ENCODE measurements at places on chromosomes 7 and 10.

DNA sequence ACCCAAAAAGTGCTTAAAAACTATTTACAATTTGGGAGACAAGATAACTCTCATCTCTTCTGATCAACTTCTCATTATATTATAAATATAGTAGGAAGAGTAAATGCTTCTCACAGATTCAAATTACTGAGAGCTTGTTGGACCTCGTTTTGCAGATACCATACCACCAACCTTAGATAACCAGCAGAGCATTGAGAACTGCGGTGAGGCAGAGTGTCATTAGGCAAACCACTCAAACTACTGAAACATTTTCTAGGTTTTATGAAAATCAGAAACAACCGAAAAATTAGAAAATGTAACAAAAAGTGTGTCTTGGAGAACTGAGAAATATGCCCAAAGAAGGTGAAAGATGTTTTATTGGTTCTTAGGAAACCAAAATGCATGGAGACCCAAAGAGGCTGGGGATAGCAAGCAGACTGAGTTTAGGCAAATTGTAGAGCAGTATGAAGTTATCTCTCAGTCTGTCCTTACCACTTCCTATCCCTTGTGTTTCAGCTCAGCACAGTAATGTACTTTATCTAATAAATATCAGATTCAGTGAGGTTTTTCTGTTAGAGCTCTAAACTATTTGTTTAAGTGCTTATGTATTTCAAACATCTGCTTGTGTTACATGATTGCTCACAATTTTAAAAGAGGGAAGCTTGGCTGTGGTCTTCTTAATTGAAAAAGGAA lies 77.9 kb downstream of the HECTD2 start:
- no peak for DNase-seq

- DNase-seq, result no peak
Measured at GRCh38 chr7:151590071-151590849, 70.6 kb upstream of the RHEB start.

- DNase-seq, result no peak
Measured at GRCh38 chr7:17681965-17682364, 258.3 kb downstream of the SNX13 start.

GRCh38 chr10:9195385-9195784 lies 1140.9 kb downstream of the GATA3 start:
- no peak for DNase-seq

DNA sequence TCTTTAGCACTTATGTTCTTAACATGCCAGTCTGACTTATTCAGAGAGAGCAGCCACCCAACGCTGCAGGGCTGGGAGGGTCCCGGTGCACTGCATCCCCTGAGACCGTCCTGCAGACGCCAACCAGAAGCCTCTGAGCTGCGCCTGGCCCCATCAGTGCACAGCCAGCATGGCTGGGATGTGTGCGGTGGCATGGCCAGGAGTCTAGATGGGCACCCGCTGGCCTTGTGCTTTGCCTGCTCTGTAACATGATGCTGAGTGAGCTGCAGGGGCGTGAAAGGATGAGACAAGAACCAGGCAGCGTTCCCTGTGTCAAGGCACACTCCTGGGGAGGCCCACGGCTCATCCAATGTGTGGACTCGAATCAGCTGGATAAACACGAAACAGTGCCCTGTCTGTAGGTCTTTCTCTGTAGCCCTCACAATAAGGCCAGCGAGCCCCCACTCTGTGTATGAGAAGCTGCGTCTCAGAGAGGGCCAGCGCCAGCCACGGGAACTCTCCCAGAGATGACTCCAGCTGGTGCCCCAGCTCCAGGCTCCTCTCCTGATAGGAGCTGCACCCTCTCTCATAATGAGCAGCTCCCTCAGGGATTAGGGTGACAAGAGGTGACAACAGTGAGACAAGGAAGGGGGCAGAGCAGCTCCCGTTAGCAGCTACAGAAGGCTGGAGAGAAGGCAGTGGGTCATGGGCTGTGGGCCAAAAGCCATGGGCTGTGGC lies 96.8 kb downstream of the TNS3 start:
- DNase-seq, result no peak

GRCh38 chr10:15436696-15437095 lies 65.6 kb upstream of the FAM171A1 start:
- DNase-seq, result no peak

DNA sequence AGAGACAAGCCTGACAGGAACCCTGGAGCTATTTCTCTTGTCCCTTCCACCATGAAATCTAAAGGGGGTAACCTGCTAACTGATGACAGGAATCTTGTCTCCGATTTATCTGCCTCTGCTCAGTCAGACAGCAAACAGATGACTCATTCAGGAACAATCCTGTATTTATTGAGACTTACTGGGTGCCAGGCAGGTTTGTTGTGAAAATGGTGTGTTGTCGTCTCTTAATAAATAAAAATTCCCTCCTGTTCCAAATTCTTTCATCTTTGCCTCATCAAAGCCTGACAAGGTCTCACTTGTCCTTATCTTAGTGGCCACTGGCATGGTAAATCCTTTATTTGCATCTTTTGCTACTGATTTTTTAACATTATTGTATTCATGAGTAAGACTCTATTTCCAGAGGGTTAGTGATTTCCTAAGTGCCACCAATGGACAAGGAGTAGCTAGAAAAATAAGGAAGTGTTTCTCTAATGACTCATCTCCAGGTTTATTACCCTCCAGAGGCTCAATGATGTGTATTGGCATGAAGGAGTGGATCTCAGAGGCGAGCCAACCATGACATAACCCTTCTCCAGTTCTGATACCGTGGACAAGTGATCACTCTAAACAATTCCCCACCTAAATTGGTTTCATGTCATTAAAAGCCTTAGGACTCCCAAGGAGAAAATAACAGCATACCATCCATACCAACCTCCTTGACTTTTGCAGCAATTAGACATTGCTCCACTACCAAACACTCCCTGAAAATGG lies 724.0 kb downstream of the GRID1 start:
- peak; percentile 25 for DNase-seq

GRCh38 chr10:95295031-95295755 lies 4.4 kb upstream of the PDLIM1 start:
- no peak for DNase-seq

DNA sequence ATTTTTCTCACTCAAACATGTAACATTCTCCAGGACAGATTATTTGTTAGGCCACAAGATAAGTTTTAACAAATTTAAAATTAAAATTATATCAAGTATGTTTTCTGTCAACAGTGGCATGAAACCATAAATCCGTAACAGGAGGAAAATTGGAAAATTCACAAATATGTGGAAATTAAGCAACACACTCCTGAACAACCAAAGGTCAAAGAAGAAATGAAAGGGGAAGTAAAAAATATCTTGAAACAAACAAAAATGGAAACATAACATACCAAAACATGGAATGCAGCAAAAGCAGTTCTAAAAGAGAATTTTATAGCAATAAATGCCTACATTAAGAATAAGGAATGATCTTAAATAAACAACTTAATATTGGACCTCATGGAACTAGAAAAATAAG lies 147.3 kb downstream of the ZEB1 start:
- DNase-seq, result no peak

DNA sequence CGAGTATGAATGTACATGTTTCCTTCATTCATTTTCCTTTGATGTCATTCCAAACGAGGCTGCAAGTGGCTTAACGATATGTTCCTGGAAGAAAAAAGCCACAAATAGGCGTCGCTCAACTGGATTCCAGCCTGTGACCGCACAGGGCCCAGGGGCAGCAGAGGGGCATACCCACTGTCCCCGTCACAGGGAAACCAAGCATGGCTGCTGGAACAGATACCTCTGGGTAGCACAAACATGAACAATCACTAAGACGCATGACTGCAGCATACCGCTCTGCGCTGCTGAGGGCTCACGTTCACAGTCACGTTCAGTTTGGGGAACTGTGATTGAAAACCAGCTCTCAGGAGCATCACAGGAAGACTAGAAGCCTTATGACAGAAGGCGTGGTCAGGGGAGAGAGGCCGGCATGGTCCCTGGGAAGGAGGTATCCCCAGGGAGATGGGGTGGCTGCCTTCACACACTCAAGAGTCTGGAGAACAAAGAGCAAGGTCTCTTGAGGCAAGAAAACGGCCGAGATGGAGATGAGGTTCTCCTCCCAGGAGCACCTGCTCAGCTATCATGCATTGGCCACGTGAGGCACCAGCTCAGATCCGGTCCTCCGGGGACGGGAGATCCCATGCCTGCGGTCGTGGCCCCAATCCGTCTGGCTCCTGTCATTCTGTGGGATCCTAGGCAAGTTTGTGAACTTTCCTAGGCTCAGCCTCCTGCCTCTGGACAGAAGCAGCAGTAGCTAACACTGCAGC lies 213.6 kb downstream of the DIP2C start:
- no peak for DNase-seq

- no peak for DNase-seq
Measured at GRCh38 chr7:72057231-72057630, 354.9 kb downstream of the CALN1 start.

GRCh38 chr10:64261092-64261491 lies 739.9 kb downstream of the REEP3 start:
- no peak for DNase-seq

DNA sequence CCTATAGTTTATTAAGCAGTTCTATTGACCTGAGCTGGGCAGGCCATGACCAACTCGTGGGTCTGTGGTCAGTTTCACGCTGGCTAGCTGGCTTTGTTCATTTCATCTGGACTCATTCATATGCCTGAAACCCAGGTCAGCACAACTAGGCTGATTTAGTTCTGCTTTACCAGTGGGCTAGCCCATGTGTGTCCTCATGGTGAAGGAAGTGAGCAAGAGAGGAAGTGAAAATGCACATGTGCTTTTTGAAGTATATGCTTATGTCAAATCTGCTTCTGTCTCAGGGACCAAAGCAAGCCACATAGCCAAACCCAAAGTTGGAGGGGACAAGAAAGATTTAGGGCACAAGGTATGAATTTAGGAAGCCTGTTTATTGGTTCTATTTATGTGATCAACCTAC lies 154.5 kb downstream of the RNF133 start:
- DNase-seq, result no peak

- DNase-seq, result no peak
Measured at GRCh38 chr10:117546581-117547015, 4.1 kb downstream of the EMX2 start.

- DNase-seq, result no peak
Measured at GRCh38 chr10:4053940-4054339, 268.9 kb upstream of the KLF6 start.

- no peak for DNase-seq
Measured at GRCh38 chr7:79620291-79620690, 166.8 kb upstream of the MAGI2 start.

GRCh38 chr10:122525788-122526187 lies 34.8 kb upstream of the DMBT1 start:
- DNase-seq, result no peak

Data from NCI-H446 treated with DMSO at 0.1 percent for 48 hours (cell line).